ENCODE measurements at places on chromosomes 16 and 17.

DNA sequence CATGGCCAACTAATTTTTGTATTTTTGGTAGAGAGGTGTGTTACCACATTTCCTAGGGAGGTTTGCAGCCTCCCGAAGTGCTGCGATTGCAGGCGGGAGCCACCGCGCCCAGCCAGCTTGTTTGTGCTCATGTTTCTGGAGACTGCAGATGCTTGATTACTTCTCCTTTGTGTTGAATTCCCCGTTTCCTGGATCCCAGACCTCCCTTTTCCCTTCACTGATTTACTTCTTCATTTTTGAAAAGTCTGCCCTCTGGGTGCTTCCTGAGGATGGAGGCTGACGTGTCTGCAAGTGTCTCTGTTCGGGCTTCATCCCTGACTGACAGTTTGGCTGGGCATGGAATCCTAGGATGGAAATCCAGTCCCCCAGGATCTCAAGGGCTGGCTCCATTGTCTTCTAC, 7.0 kb upstream of the TRIM47 start:
- DNase-seq, result no peak

GRCh38 chr16:72796222-72796621, 251.7 kb downstream of the ZFHX3 start:
- DNase-seq, result no peak

GRCh38 chr17:10583834-10584233, 34.4 kb upstream of the MYH2 start:
- no peak for DNase-seq

DNA sequence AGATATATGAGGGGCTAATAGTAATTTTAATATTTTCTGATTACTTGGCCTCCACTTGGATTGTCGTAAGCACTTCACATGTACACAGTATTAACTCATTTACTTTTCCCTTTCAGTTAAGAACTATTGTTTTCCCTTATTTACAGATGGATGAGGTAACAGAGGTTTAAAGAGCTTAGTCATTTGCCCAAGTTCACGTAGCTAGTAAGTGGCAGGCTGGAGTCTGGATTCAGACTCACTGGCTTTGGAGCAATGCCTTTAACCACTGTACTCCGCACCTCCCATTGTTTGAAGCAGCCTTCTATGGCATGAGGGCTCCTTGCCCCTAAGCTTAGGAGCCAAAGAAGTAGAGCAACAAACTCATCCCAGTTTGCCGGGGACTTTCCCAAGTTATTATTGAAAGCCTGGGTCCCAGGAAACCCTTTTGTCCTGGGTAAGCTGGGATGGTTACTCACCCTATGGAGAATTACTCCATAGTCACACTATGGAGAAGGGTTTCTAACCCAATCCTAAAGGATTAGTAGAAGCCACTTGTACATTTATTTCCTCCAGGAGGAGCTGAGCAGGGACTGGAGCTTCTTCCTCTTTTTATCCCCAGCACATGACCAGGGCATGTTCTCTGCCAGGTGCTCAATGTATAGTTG, 12.3 kb downstream of the FOXL1 start:
- DNase-seq, result no peak

DNA sequence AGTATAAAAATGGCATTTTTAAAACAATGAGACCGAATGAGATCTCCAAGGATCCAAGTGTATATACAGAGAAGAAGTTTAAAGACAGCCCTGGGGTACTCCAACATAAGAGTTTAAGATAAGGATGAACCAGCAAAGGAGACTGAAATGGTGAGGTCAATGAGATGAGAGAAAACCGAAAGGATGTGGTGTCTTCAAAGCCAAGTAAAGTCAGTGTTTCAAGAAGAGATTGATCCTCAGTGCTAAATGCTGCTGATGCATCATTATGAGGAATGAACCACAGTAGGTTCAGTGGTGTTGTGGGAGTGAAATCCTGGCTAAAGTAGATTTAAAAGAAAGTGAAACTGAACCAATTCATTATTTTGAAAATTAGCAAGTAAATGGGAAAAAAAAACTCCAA, 38.1 kb upstream of the NLK start:
- no peak for DNase-seq

DNA sequence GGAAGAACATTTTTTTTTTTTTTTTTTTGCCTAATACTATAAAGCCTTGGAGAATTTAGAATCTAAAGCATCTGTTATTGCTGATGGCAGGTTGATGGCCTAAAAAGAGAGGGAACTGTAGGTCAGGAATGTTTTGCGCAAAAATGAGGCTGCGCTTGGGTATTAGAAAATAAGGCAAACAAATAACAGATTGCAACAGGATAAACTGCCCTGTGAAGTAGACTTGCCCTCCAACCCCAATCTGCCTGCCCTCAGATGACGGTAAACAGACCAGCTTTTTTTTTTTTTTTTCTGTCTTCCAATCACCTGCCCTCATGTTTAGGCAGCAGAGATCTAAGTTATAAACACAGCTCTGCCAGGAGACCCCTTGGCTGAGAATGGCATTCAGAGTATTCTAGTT, 3.8 kb upstream of the DHX8 start:
- no peak for DNase-seq

GRCh38 chr17:1376061-1376460, 24.0 kb downstream of the YWHAE start:
- no peak for DNase-seq

GRCh38 chr17:29158096-29158487, 22.1 kb downstream of the MYO18A start:
- DNase-seq, result no peak
